DMS 273 treated with DMSO at 0.1 percent for 48 hours (cell line): ENCODE measurements at places on chromosomes 1 and 21.

- no peak for DNase-seq
Observed at GRCh38 chr1:59394706-59395425, 98.0 kb downstream of the FGGY start.

DNA sequence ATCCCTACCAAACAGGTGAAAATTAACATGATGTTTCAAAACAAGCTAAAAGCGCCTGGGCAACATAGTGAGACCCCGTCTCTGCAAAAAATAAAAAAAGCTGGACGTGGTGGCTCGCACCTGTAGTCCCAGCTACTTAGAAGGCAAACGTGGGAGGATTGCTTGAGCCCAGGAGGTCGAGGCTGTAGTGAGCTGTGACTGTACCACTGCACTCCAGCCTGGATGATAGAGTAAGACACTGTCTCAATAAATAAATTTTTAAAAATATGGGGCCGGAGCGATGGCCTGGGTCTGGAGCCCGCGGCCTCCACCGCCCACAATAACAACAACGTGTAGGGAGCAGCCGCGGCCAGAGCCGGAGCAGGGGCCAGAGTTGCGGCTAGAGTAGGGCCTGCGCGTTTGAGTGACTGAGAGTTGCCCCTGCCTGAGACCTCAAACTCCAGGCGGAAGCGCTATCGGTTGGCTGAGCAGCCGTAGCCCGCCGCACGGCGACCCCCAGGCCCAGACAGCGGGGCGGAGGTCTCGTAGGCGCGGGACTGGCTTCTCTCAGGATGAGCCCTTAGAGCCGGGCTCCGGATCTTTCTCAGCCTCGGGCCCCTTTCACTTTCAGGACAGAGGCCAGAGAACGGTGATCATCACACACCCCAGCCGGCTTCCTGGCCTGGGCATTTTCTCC is 41.4 kb downstream of the ZMYM1 start:
- DNase-seq = no peak

DNA sequence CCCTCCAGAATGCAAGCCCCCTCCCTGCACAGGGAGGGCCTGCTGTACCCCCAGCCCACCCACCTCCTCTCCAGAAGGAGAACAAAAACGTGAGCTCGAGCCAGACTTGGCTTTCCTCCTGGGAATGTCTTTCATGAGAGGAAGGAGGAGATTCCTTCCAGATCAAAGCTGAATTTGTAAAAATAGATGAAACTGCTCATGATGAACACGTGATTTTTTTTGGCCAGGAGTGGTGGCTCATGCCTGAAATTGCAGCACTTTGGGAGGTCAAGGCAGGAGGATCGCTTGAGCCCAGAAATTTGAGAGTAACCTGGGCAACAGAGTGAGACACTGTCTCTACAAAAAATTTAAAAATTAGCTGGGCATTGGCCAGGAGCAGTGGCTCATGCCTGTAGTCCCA is 21.8 kb downstream of the GPR157 start:
- no peak for DNase-seq

GRCh38 chr21:44697811-44698734 is 1.1 kb downstream of the KRTAP10-12 start:
- DNase-seq = no peak

- no peak for DNase-seq
Observed at GRCh38 chr1:23578997-23579363, 19.7 kb upstream of the ID3 start.

GRCh38 chr1:81126989-81127581 is 673.6 kb upstream of the ADGRL2 start:
- DNase-seq = no peak

DNA sequence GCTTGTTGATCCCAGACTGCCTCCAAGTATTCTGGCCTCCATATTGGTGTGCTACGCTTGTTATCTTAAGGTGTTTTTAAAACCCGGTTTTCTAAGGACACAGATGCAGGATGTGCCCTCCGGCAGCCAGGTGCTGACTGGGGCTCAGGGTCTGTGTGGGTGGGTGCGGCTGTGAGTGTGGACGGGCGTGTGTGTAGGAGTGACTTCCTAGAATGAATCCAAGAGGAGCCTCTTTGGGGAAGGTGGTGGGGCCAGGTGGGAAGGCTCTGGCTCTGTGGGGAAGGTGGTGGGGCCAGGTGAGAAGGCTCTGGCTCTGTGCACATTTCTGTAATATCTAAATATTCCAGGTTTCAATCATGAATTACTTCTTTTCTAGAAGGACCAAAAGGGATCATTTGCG is 12.8 kb upstream of the TSPEAR start:
- DNase-seq = no peak

DNA sequence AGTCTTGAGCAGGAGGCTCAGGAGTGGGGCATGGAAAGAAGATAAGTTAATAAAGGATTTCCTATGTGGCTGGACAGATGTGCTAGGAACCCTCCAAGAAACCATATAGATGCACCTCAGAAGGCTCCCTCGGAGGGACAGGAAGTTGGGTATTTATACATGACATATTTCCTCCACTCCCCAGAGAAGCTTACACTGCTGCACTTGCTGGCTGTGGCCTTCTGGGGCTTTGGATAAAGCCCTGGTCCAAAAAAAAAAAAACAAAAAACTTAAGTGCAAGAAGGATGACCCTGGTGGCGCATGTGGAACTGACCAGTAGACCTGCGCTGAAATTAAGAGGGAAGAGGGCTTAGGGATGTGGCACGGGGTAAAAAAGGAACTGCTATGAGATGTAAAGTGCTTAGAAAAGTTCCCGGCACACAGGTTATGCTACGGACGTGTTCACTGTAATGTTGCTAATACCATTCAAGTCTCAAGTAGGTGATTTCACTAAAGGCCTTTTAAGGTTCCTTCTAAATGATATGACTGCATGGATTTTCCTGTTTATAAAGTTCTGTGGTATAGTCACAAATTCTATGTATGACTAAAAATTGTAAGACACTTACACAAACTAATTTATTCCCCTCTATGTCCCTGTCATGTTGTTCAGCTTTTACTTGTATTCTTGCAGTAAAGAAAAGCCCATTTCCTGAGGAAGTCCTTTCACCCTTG is 253.6 kb downstream of the HMCN1 start:
- DNase-seq = no peak

DNA sequence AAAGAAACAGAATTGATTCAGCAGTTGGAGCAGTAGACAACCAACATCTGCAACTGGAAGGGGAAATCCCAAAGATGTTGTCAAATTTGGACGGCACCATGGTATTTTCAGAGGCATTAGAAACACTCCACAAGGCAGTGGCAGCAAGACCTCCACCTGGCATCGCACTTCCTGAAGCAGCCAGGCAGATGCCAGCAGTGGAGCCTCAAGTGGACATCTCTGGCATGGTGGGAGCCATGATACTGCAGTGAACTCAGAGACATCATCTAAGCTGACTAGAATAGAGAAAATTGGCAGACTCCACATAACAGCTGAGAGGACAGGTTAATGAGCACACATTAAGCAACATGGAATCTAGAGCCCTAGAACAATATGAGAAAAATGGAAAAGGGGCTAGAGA is 33.9 kb upstream of the RGS8 start:
- DNase-seq = no peak

GRCh38 chr1:211742272-211742671 is 66.9 kb upstream of the NEK2 start:
- DNase-seq = no peak

DNA sequence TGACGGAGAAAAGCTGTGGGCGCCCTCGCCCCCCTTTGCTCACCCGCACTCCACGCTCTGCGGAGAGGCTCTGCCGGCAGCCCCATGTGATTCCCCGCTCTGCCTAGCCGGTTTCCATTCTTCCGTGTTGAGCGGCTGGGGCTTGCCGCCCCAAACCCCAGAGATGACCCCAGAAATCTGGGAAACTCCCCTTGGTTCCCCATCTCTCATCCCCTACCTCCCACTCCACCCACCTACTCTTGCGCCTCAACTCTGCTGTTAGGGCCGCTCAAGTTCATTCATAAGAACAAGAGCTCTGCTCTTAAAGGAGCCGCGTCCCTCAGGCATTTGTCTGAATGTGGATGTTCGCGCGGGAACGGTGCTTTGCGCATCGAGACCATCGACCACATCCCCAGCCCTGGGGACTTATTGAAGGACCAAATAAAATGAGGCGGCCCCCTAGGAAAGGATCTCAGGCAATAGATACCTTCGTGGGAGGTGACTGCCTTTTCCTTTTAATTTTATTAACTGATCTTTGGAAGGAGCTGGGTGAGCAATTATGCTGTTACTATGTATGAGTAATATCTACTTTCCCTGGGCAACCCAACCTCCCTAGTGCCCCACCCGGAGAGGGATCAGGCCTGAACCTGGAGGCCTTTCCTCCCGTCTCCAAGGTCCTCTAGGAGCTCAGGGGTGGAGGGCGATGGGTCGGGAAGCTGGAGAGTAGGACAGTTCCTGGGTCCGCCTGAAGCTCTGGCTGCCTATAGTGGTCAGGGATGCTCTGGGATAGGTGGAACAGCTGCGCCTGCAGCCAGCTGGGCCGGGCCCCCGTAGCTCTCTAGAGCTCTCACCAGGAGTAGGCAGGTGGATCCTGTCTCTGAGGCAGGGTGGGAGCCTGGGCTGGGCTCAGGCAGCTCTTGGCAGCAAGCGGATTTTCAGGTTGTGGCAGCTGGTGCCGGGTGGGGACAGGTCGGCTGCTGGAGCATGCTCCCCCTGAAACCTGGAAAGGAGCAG is 898 bp downstream of the MFSD2A start:
- peak; percentile 100 for DNase-seq

DNA sequence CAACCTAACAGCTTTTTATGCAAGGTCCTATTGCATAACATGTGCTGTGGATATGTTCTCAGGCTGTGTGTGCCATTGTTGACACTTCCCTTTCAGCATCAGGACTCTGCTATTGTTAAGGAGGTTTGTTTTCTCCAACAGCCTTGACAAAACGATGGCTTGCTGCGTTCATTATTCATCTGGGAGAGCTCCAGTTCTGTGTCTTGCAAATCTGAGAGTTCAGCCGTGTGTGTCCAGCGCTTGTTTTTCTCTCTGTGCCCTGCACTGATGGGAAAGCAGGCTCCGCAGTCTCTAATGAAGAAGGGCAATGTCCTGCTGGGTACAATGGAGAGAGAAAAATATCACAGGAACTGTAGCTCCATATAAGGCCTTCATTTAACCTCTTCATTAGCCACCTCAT is 63.7 kb downstream of the CLDN17 start:
- no peak for DNase-seq

GRCh38 chr1:10904396-10905358 is 107.8 kb upstream of the TARDBP start:
- DNase-seq = no peak

DNA sequence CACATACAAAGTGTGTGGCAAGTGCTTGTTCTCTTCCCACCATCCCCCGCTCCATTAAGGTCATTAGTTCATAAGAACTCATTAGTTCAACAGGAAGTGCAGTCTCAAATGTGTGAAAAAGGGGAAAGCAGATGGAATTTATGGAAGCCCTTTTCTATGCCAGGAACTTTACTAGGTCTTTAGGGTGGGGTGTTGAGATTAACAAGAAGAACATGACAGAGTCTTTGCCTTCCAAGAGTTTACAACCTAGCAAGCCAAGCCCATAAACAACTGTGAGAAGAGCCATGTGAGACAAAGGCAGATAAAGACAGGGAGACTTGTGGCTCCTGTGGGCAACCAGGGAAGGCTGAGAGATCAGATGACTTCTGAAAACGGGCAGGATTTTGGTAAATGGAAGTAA is 21.4 kb downstream of the PLEKHA6 start:
- no peak for DNase-seq

- DNase-seq = no peak
Observed at GRCh38 chr1:51843948-51844347, 34.6 kb downstream of the NRDC start.

DNA sequence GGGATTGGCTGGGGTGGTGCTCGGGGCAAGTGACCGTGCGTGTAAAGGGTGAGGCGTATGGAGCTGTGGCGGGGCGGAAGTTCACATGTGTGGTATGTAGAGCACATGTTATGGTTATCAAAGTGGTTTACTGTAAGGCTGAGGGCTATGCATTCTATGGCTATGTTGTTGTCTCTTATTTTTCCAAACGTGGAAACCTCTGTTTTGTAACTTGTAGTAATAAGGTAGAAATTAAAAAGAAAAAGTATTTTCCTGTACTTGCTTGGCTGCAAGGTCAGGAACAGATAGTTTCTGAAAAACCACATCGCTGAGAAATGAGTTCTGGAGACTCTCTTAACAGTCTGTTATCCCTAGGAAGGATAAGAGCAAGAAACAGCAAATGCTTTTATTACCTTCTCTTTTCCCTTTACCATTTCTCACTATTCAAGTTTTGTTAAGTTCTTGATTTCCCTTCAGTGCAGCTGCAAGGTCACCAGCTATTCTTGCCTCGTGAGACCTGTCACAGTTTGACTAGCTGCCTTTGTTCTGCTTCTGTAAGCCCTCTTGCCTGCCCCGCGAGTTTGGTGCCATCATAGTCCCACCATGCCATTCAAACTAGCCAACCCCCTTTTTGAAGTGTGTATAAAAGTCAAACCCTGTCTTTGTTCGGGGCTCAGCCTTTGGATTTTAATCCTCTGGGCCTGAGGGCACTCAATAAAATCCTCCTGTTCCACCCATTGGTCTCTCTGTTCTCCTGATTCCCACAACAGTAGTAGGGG is 9.5 kb downstream of the RNU1-2 start:
- peak; percentile 99 for DNase-seq

DNA sequence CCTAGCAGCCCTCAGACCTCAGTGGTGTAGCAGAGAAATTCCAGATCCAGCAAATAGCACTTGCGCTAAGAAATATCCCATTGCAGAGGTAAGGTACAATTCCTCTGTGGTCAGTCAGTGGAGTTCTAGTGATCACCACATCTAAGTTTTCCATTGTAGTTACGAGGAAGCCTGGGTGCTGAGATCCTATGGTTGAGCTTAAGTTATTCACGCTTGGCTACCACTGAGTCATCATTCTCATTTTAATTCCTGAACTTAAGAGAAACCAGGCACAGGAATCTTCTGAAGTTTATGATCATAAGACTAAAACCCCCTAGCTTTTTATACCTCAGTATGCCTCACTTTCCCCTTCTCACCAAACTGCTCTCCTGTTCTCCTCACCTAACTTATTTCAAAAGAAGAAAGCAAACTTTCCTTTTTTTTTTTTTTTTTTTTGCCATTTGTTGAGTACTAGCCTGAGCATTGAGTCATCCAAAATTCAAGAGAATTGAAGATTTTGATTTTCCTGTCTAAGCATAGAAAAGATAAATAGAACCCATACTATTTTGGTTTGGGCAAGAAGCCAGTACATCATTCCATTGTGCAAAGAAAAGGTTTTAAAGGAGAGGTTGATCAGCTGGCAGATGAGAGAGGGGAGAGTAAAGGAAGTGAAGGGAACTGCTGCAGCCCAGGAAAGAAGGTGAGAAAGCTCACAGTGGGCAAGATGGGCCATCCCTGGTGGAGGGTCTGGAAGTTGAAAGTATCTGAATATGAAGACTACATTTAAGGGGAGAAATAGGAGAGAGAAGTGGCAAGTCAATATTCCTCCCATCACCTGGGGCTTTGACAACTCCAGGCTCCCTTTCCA is 39.9 kb downstream of the SERBP1 start:
- no peak for DNase-seq
